ENCODE measurements at places on chromosomes 11 and 22. TPM values are rescaled to one million over a fixed set of nuclear protein-coding genes. Genes with fewer than 3 reads are reported as not detected.

- DNase-seq, result no peak
Observed at GRCh38 chr22:44362249-44363012, 49.7 kb upstream of the SHISAL1 start.

The CARS1 gene
- polyA plus RNA-seq, result 30.3 TPM

The MS4A6E gene
- 2.5 TPM for polyA plus RNA-seq

The DDX10 gene
- 32.3 TPM for polyA plus RNA-seq

The ALX4 gene
- 0.14 TPM for polyA plus RNA-seq

All from thymus (tissue), 14 donors.